GOT3 (cell line): ENCODE measurements at places on chromosomes 12 and 14.

DNA sequence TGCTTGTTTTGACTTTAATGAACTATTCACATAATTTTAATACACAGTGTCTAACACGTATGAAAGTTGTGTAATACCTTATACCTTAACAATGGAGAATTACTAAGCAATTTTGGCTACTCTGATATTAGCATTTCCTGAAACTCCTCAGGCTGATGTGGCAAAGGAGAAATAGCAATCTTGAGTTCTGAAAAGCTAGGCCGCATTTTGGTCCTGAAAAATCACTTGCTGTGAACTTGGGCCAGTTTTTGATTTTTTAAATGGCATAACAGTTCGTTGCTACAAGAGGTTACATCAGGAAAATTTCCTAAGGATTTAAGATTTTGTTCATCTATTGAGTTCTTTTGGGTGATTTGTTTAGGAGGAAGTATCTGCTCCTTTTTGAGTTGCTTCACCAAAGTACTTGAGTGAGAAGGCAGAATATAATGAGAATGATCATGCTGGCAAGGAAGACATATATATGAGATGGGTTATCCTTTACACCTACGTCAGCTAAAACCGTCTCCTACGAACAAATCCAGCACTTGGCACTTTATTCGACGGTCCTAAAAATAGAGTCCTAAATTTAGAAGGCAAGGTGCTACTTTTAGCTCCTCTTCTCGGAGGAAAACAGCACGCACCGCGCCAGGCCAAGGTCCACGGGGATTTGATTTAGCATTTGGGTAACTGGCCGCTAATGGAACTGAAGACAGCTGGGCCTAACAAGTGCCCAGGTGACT lies 32.2 kb downstream of the MIA2 start:
- DNase-seq: no peak

DNA sequence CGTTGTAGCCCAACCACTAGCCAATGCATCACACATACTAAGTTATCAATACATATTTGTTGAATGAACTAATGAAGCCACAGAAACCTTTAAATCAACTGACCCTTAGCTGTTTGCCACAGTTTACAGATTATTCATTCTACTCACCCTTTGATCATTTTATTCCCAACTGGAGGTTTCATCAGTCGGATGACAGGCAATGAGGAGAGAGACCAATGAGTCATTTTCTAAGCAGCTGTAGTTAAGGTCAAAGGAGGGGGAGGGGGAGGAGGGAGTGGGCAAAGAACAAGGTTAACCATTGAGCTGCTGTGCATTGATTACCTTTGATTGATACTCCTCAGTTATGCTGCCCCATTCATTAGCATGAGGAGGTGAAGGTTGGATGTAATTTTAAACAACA lies 469.5 kb downstream of the VRK1 start:
- DNase-seq: no peak

GRCh38 chr14:20775901-20776300 lies 5.2 kb upstream of the RNASE6 start:
- DNase-seq: no peak

DNA sequence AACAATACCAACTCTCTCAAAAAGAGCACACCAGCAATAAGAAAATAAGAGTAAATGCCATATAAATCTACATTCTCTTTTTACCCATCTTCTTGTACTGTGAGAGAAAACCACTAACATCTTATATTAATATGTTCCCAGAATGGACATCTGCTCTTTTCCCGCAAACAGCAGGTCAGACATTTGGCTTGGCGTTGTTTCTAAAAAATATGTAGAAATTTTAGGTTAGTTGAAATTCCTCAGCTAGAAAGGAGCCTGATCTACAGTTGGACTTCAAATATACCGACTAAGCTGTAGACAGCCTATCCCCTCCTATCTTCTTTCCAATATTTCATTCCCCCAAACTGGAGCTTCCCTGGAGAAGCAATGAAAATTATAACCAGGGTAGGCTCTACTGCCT lies 88.7 kb downstream of the PPP2R5E start:
- DNase-seq: no peak

DNA sequence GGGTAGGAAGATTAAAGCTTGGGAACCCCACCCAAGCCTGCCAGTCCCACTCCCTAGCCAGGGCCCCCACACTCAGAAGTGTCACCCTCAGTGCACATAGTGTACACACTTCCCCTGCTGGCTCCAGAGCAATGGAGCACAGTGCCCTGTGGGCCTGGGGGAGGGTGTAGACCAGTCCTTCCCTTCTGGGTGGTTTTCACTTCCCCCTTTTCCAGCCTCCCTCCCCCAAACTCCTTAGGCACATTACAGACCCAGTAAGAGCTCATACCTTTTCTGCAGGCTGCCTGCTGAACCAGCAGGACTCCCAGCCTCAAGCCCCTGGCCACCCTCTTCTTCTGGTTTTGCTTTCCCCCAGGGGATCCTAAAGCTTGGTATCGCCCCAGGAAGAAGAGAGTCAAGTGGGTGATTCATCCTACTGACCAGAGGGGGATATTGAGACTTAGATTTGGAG lies at the start of gene ZNF385A:
Gene ZNF385A, minus strand, starts transcription at position 143 of the 451 bp plus-strand sequence. CDS start 219 bp downstream, outside the sequence.
- no peak for DNase-seq

GRCh38 chr14:102775855-102776760 lies 1.1 kb upstream of the TRAF3 start:
- DNase-seq: no peak

DNA sequence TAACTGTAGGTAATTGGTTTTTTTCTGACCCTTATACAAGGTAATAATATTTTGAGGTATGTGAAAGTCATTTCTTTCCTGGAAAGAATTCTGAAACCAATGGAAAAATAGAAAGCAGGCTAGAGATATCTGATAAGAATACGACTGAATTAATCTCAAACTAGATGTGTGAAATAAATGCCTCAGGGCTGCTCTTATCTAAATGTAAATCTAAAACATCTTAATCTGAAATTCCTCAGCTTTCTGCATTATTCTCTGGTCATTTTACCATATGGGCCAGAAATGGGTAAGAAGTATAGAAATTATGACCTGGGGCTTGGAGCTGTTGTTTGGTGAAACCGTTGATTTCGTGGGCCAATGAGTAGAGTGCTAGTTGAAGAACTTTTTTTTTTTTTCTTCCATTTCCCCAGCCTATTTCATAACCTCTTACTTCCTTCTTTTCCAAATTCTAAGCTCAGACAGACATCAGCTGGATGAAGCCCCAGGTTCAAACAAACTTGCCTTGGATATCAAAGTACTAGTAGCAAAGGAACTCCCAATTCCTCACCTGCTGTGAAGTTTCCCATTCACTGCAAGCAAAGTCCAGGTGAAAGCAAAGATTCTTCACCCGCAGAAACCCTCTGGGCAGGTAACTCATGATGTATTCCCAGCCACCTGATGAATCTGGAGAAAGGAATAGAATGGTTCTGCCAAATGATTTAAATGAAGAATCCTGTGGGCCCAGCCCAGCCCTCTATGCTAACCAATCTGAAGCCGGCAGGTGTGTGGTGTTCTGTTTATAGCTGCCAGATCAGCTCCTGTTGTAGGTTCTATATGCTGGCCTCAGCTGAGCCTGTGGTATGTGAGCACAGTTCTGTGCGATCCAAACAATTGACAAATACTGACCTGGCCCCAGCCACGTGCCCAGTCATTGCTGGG lies 9.7 kb upstream of the FOS start:
- DNase-seq: no peak

GRCh38 chr12:131619736-131620506 lies 91.0 kb upstream of the SFSWAP start:
- no peak for DNase-seq

DNA sequence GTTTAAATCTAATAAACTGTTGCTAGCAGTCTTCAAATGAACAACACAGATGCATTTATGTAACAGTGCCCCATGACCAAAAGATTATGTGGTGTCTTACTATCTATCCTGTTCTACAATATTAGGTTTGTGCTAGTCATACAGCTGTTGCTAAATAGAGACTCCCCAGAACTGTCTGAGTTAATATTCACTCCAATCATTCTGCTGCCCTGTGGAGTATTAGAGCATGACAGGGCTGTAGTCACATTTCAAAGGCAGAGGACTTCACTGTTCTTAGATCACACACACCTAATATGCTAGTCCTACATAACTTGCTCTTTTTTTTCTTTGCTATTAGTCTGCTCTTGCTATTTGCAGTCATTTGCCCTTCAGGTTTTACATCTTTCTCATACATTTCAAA lies 157.6 kb upstream of the MDGA2 start:
- DNase-seq: no peak

- no peak for DNase-seq
Observed at GRCh38 chr14:101947577-101947903, 16.8 kb upstream of the DYNC1H1 start.

- no peak for DNase-seq
Observed at GRCh38 chr12:72273499-72273837, 1.3 kb downstream of the TRHDE start.

- DNase-seq: no peak
Observed at GRCh38 chr12:129200576-129200975, 347.3 kb downstream of the GLT1D1 start.

DNA sequence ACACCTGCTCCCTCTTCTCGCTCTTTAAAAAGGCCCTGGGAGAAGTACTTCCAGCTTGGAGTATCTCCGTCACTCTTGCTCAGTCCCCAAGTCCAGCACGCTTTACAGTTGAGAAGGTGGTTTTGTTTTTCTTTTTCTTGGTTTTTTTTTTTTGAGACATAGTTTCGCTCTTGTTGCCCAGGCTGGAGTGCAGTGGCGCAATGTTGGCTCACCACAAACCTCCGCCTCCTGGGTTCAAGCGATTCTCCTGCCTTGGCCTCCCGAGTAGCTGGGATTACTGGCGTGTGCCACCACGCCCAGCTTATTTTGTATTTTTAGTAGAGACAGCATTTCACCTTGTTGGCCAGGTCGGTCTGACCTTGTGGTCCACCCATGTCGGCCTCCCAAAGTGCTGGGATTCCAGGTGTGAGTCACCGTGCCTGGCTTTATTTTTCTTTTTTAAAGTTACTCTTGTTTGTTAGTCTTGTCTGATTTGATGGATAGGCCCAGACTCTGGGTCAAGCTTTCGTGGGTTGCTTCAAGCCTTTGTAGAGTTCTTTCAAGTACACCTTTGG lies 1.9 kb downstream of the TDRD9 start:
- DNase-seq: no peak

GRCh38 chr12:113060336-113060960 lies 3.9 kb downstream of the DTX1 start:
- no peak for DNase-seq

GRCh38 chr12:6189028-6189427 lies 11.2 kb upstream of the CD9 start:
- DNase-seq: no peak

GRCh38 chr14:65549429-65549828 lies 136.9 kb downstream of the FUT8 start:
- DNase-seq: no peak

GRCh38 chr14:89465876-89466275 lies 48.8 kb upstream of the FOXN3 start:
- no peak for DNase-seq

DNA sequence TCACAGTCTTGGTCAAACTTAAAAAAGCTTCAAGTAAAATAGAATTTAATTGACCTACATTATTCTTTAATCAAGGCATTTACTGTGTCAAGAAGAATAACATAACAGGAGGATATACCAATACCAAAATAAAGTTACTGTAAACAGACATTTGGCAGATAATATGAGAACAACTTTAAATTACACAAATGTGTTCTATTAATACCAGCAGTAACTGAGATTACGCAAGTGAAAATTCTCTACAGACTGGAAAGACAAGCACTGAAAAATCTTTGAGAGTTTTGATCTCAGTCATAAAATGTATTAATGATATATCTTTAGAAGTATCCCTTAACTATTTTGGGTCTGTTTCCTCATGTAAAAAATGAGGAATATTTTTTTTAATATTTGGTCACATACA lies 169.2 kb upstream of the SOX5 start:
- DNase-seq: no peak

GRCh38 chr12:14545144-14546124 lies 22.2 kb downstream of the PLBD1 start:
- DNase-seq: no peak

GRCh38 chr12:40802656-40803055 lies 110.4 kb downstream of the CNTN1 start:
- DNase-seq: no peak

DNA sequence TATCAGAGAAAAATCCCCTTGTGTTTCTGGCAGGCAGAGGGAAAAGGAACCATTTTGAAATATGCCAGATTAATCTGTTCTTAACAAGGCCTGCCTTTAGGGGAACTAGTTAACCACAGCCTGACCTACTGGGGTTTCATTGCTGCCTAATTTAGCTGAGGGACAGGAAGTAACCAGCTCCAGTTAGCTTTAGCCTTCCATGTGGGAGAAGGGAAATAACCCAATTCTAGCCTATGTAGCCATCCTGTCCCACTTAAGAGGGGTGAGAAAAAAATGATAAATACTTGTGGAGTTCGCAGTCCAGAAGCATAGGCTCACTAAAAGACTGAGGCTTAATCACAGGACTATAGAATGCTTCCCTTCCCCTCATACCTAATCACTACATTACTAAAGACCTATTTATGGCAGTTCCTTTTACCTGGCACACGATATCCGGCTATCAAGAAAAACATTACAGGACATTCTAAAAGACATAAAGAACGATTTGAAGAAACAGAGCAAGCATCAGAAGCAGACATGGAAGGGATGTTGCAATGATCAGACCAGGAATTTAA lies 22.8 kb downstream of the COX8C start:
- no peak for DNase-seq

DNA sequence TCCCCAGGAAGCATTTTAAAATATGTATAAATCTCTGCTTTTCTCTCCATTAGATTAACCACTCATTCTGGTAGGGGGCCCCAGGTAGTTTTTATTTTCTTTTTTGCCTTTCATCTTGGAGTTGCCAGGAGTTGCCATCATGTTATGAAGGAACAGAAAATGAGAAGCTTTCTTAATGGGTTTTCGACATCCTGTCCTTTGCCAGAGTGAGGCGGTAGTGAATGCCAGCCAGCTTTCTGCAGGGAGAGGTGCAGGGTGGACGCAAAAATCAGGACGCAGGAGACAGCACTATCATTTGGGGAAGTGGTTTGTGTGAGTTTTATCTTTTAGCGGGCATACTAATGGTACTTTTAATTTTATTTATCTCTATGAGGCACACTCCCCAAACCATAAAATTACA lies 1.7 kb downstream of the RASSF8 start:
- DNase-seq: no peak

- DNase-seq: no peak
Observed at GRCh38 chr14:88188745-88189416, 134.2 kb downstream of the KCNK10 start.

DNA sequence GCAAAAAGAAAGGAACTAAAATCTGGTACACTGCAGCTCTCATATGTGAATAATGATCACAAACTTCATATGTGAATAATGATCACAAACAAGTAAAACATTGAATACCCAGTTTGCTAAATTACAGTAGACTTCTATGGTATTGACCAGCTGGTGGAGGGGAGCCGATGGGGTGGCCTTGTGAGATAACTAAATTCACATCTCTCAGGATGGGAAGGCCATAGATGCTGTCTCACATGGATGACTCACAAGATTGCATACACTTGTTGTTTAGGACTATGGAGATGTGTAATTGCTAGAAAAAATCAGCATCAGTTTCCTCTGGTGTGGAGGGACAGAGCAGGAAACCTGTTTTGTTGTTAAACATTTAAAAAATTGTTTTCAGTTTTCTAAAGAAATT lies 49.2 kb downstream of the ACACB start:
- no peak for DNase-seq

- DNase-seq: no peak
Observed at GRCh38 chr12:110742096-110742717, 484 bp downstream of the PPP1CC start.

GRCh38 chr12:121128908-121129810 lies 3.5 kb upstream of the P2RX7 start:
- no peak for DNase-seq
